Effector CD8-positive, alpha-beta T cell (primary cell): ENCODE measurements at places on chromosomes 6 and 20.
A peak's percentile ranks its signal among the peaks of the same experiment; 100 is the strongest.

DNA sequence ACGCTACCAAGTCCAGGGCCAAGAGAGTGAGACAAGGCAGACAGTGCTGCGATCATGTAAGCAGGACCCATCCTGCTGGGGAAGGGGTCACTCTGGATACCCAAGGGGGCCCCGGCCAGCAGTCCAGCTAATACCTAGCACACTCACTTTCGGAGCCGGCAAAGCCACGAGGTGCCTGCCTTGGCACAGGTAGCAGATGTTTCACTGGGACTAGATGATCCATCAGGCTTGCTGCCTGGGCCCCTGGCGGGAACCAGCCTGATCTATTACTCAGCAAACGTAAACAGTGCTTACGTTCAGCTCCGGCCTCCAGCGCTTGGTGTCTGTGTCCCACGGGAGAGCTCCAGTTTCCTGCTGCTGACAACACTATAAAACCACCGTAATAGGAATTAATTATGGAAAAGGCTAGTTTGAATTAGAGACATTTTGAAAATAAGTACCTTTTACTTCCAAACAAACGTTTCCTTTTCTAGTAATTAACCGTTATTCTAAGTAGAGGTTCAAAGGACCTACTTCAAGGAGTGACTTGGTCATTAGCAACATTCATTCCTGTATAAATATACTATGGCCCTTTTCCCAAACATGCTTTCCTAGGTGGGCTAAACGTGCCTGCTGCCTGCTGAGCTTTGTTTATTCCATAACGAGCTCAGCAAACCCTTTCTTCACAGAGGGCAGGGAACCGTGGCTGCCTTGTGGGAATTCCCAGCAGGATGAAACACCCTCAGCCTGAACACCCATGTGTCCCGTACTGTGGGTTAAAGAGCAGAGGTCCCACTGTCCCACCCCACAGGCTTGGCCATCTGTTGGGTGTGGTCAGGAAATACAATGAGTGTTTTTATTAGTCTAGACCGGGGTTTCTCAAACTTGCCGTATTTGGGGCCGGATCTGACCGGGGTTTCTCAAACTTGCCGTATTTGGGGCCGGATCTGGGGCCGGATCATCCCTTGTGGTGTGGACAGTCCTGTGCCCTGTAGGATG lies 18.4 kb downstream of the SLC22A23 start:
- DNase-seq, result no peak

GRCh38 chr6:159438106-159438505 lies 254.9 kb downstream of the SOD2 start:
- no peak for DNase-seq

GRCh38 chr6:17064975-17065374 lies 36.9 kb upstream of the STMND1 start:
- no peak for DNase-seq

- no peak for DNase-seq
These were observed 109.2 kb upstream of the MCHR2 start for GRCh38 chr6:100103194-100103593.

DNA sequence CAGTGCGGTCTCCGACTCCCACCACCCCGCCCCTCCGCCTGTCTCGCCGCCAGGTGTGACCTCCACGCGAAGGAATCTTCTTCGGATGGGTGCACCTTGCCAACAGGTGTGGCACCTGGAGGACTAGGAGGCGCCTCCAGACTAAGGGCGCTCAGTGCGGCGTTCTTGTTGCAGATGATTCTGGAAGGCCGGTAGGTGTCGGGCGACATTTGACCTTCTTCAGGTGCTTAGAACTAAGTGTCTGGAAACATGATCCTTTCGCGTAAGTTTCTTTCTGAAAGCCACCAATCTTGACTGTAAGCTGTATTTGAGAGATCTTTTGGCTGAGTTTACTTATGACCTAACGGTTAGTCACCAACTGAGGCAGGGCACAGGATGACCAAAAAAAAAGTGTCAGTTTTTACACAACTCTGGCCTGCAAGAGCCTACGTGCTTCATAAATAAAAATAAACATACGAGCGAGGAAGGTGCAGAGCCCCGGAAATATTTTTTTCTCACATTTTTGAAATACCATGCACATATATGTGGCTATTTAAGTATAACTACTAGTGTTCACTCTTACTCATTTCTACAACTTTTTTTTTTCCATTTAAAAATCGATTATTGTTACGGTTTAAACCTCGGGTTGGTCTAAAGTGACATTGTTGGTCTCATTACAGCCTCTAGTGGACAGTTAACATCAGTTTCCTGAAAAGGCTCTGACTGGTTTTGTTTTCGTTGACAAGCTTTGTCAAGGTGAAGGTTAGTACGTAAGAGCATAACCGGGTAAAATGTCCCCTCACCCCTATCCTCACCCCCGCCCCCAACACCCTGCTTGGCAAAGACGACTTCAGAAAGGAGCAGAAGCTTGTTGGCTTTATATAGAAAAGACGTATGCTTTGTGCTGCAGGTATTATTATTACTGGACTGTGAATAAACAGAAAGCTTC lies 1.6 kb upstream of the ATXN1 start:
- peak; percentile 23 for DNase-seq

GRCh38 chr20:10172998-10173655 lies 45.5 kb upstream of the SNAP25 start:
- no peak for DNase-seq

GRCh38 chr6:121539439-121539838 lies 104.0 kb downstream of the GJA1 start:
- DNase-seq, result no peak

GRCh38 chr6:36597775-36598174 lies 3.6 kb downstream of the SRSF3 start:
- no peak for DNase-seq

GRCh38 chr20:25254571-25254970 lies 6.7 kb downstream of the PYGB start:
- DNase-seq, result no peak

GRCh38 chr6:13526727-13527670 lies 39.6 kb upstream of the GFOD1 start:
- peak; percentile 27 for DNase-seq

DNA sequence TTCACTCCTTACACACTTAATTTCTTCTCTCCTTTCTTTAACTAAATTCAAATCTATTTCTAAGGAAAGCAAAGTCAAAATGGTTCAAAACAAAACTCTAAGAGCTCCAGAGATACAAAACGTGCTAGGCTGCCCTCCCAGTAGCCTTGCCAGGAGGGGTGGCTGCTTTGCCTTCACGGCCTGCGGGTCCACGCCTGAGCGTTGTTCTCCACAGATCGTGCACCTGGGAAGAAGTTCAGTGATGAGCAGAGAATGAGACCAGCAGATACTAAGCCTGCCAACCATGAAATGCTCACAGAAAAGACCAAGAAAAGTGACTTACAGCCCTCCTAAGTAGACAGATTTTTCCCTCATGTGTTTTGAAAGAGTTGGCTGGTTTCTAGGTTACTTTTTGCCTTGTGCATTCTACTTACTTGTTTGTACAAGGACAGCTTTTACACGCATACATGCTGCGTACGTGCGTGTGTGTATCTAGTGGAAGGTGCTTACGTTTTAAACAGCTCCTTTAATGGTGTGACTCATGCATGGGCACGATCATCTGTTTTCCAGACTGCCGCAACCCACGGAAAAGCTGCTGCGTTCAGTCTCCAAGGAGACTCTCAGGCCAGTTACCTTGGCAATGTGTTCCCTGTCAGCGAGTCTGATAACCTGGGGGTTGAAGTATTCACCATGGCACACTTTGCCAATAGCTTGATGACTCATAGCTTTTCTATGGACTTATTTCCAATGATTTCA lies 32.4 kb upstream of the PBOV1 start:
- no peak for DNase-seq

GRCh38 chr20:23680146-23680545 lies 8.7 kb downstream of the CST4 start:
- DNase-seq, result no peak

DNA sequence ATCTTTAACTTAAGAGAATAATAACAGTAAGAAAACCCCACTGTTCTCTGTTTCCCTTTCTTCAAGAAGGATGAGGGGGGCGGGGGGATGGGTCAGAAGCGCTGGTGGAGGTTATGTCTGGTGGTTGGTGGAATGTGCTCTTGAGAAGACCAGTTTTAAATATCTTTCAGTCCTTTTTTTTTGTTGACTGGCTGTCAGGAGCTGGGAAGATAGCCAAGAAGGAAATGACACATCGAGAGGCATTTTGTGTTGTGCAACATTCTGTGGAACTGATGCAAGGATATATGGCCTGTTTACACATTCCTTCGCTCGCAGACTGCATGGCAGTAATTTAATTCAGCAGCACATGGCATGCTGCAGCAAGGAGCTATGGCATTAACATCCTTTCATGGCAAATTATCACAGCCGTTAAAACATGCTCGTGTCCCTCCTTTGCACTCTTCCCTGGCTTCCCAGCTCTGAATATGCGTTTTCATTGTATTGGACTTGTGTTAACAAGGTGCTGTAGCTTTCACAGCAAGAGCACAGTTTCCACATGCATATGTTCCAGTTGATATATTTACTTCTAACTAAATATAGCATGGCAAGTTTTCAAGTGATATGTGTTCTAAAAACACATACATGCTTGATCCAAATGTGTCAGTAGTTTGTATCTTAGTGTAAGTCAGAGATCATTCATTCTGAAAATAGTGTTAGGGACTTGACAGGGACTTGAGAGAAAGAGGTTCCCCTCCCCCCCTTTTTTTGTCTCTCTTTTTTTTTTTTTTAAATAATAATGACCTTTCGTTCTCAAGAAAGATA lies 68.2 kb upstream of the SUPT3H start:
- no peak for DNase-seq

DNA sequence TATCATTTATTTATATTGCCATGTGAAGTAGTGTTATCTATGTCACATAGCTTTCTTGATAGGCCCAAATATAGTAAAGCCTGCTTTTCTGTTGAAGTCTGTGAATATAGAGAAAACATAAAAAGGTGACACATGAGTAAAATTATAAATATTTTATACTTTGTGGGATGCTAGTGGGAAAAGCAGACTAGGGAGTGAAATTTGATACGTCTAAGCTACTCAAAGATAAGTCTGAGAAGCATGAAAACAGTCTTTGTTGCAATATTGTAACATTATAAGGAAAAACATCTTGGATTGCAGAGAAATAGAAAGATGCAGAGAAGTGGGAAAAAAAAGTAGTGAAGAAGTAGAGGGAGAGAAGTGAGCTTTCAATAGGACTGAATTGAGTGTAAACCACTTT lies 75.4 kb downstream of the ZNF292 start:
- no peak for DNase-seq

- no peak for DNase-seq
These were observed 38.7 kb downstream of the DOK5 start for GRCh38 chr20:54514028-54514607.

GRCh38 chr6:77633471-77633870 lies 19.4 kb upstream of the MEI4 start:
- DNase-seq, result no peak

GRCh38 chr6:68527691-68528090 lies 107.4 kb upstream of the ADGRB3 start:
- no peak for DNase-seq

GRCh38 chr6:106070636-106071035 lies 15.5 kb upstream of the PRDM1 start:
- DNase-seq, result no peak

DNA sequence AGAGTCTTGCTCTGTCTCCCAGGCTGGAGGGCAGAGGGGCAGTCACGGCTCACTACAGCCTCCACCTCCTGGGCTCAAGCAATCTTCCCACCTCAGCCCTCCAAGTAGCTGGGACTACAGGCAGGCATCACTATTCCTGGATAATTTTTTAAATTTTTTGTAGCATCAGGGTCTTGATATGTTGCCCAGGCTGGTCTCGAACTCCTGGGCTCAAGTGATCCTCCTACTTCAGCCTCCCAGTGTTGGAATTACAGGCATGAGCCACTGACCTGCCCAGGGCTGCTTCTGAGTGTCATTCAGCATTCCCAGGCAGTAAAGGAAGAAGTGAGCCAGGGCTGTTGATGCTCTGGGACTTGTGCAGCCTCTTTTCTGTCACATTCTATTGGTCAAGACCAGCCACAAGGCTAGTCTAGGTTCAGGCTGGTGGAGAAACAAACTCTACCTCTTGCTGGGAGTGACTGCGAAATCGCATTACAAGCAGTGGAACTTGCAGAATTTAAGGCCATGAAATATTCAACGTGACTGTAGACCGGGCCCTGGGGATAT lies 2.1 kb upstream of the ARFGEF2 start:
- no peak for DNase-seq

DNA sequence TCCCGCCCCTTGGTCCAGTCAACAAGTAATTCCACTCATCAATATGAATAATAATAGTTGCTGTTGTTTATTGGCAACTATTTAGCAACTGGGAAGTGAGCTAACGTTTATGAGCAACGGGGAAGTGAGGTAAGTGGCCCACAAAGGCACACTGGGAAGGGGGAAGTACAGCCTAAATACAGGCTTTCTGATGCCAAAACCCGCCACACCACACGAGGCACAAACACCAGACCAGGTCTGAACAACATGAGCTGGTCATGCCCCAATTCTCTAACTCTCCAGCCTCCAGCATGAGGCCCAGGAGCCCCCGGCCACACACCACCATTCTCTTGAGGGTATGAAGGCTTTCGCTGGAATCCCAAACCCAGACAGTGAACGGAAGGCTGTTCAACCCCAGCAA lies 50.8 kb downstream of the PREX1 start:
- no peak for DNase-seq

- DNase-seq, result no peak
These were observed 60.6 kb downstream of the FOXA2 start for GRCh38 chr20:22523499-22524392.

DNA sequence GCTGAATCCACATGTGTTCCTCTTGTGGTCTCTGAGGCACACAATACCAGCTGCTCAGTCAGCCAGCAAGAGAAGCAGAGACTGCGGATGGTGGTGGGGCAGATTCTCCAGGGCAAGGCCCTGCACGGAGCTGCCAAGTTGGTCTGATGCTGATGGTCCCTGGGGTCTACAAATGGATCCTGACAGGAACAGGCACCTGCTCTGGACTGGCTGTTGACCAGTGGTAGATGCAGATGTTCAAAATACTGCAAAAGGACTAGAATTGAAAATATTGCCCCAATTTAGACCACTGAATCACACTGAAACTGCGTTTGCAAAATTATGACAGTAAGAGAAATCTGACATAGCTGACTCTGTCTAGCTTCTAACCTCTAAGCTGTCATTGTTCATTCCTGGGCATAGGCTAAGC lies 29.6 kb upstream of the TUBB2A start:
- DNase-seq, result no peak

GRCh38 chr6:102501615-102502014 lies 1108.1 kb downstream of the GRIK2 start:
- no peak for DNase-seq

GRCh38 chr6:12047304-12047703 lies 35.2 kb downstream of the HIVEP1 start:
- no peak for DNase-seq

GRCh38 chr6:151065027-151065815 lies 174.5 kb upstream of the AKAP12 start:
- no peak for DNase-seq

- no peak for DNase-seq
These were observed 1.6 kb upstream of the HLA-DQA1 start for GRCh38 chr6:32635526-32636123.

DNA sequence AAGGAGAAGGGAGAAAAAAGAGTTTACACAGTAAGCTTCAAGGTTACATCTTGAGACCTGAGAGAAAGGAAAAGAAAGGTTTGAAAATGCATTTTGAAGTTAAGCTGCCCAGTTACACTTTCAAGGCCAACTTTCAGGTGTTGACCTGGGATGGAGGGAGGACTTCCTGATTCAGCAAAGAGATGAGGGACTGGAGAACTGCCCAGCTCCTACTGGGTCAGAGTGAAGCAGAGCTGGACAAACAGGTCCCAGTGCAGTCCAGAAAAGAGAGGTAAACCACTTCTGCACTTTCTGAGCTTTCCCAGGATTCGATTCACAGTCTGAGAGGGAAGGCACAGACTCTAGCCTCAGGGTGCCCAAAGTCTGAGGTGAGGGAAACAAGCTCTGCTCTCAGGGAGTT lies 6.0 kb upstream of the TJAP1 start:
- no peak for DNase-seq

- no peak for DNase-seq
These were observed 17.0 kb upstream of the HEY2 start for GRCh38 chr6:125732398-125732797.
